ENCODE measurements at places on chromosomes 5 and 9.

DNA sequence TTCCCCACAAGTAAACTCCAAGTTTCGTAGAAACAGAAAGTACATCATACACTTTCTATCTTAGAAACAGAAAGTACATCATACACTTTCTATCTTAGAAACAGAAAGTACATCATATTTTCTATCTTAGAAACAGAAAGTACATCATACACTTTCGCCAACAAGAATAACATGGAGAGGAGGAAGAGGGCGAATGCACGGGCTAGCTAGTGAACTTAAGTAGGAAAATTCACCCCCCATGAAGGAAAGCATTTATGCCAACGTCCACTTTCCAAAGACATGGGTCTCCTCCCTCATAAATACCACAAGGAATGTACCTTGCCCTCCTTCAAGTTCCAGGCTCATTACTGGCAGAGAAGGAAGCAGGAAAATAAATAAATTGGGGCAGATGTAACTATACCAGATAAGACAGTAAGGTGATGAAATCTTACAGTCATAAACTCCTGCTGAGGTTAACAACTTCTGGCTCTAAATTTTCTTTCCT, 64.7 kb downstream of the FRMD3 start:
- DNase-seq: no peak

GRCh38 chr5:181223729-181224389, 778 bp downstream of the TRIM41 start:
- no peak for DNase-seq

DNA sequence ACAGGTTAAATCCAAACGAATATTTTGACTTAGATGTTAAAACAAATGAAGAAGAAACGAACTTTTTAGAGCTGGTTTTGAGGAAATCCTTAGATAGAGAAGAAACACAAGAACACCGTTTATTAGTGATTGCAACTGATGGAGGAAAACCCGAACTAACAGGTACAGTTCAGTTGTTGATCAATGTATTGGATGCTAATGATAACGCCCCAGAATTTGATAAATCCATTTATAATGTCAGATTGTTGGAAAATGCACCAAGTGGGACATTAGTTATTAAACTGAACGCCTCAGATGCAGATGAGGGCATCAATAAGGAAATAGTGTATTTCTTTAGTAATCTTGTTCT, 842 bp downstream of the PCDHA5 start:
- DNase-seq: no peak

DNA sequence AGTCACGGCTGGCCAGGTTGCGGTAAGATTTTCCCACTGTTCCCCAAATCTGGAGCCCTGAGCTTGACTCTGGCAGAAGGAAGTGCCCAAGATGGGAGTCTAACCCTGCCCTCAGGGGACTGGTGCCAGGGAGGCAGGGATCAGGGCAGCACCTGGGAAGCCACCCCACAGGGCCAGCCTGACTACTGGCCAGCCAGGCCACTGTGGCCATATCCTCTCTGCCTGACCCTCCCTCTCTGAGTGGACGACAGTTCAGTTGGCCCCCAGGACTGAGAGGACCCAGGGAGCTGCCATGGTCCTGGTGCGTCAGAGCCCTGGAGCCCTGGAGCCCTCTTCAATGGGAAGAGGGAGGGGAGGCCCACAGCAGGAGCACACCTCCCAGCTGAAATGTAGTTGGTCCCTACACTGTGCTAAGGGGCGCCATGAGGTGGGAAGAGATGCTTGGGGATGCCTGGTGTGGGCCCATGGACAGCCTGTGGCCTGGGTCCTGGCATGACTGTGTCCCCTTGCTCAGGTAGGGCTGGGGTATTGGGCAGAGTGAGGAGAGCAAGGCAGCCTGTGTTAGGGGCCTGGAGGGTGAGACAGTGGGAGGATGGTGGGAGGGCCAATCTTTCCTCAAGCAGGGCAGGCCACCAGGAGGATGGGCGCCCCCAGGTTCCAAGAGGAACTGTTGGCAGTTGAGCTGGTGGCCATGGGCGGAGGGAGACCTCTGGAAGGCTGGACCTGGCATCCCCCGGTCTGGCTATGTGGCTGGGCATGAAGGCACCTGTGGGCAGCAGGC, 81.1 kb downstream of the PHF2 start:
- DNase-seq: no peak

GRCh38 chr9:114484215-114484853, 20.9 kb downstream of the WHRN start:
- DNase-seq: no peak

GRCh38 chr9:12815888-12816287, 41.1 kb downstream of the LURAP1L start:
- no peak for DNase-seq

GRCh38 chr9:93045521-93045920, 13.0 kb upstream of the SUSD3 start:
- DNase-seq: no peak

GRCh38 chr5:128341056-128341455, 197.0 kb downstream of the FBN2 start:
- DNase-seq: no peak

DNA sequence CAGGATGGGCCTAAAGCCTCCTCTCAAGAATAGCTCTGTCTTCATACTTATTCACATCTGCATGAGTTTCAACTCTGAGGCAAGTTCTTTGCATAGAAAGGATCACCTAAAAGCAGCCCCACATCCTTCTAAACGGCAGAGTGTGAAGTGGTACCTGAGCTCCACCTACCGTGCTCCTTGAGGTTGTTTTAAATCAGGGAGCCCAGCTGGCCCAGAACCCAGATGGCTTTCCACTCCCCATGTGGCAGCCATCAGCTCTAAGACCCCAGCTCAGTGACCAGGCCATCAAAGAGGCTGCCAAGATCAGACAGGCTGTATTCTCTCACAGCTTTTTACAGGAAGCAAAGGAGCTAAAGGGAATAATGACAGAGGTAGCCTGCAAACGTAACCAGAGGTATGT, 299.3 kb downstream of the RASEF start:
- DNase-seq: no peak

DNA sequence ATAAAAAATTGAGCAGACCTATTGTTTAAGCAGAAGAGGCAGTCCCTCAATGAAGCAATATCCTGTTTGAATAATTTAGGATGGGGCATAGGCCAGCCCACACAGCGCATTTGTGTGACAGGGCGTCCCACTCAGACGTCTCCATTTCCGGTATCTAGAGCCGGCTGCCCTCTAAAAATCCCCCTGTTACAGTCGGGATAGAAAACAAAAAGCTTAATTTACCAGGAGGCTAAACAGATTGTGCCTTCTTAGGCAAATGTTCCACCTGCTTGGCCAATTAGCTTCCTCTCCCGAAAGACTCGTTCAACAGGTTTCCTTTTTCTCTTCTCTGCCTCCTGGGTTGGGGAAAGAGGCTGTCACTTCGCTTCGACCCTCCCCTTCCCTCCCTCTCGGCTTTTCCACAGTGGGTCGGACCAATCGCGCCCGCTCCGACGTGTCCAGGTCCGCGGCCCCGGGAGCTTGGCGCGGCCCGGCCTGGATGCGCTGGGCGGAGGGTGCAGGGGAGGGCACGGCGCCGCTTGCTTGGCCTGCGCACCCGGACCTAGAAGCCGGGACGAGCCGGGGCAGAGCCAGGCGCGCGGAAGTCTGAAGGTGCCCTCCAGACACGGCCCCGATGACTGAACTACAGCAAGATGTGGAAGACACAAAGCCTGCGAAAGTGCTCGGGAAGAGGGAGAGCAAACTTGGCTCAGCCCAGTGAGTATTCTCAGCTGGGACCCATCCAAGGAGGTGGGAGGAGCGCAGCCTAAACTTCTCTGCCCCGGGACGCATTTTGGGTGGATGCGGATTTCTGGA, at the start of gene GRAMD2B:
TSS of gene GRAMD2B (plus strand) at position 416 of the 795 bp plus-strand sequence. CDS start at position 614, 198 bp downstream.
- DNase-seq: no peak

GRCh38 chr5:130652176-130652575, 512.9 kb downstream of the HINT1 start:
- DNase-seq: no peak

DNA sequence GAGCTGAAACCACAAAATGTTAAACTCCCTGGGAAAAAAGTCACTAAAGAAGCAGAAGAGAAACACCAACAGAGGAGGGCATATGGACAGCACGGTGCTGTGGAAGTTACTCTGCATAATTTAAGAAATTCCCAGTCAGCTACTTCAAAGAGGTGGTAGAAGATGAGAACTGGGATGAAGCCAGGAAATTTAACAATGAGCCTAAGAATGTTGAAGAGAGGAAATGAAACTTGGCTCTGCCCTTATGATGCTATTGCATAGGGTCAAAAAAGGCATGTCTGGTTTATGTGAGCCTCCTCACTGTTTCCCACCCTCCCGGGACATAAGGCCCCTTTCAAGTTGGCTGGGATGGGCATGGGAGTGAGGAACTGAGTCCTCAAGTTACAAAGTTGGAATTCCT, 25.4 kb upstream of the SNX18 start:
- no peak for DNase-seq

- DNase-seq: no peak
These were observed 54.5 kb downstream of the DCP2 start for GRCh38 chr5:113031104-113031503.

- no peak for DNase-seq
These were observed 48.5 kb upstream of the MSX2 start for GRCh38 chr5:174675916-174676315.

GRCh38 chr9:68497629-68498028, 43.1 kb downstream of the TMEM252 start:
- DNase-seq: no peak

- no peak for DNase-seq
These were observed 38.2 kb downstream of the C5orf15 start for GRCh38 chr5:133930061-133930812.

DNA sequence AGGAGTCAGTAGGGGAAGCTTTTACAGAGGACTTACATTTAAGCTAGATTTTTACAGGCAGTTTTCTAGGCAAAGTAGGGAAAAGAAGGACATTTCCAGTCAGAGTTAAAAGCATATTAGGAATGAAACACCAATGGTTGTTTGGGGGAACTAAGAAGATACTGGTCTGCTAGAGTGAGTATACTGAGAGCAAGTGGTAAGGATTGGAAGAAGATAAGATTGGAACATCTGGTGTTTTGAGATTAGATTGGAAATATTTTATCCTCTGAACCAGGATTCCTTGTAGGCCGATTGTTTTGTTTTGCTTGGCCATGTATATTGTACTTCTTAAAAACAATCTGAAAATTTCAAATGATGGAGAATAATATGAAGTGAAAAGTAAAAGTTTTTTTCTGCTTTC, 7.7 kb downstream of the FBXO38 start:
- no peak for DNase-seq

DNA sequence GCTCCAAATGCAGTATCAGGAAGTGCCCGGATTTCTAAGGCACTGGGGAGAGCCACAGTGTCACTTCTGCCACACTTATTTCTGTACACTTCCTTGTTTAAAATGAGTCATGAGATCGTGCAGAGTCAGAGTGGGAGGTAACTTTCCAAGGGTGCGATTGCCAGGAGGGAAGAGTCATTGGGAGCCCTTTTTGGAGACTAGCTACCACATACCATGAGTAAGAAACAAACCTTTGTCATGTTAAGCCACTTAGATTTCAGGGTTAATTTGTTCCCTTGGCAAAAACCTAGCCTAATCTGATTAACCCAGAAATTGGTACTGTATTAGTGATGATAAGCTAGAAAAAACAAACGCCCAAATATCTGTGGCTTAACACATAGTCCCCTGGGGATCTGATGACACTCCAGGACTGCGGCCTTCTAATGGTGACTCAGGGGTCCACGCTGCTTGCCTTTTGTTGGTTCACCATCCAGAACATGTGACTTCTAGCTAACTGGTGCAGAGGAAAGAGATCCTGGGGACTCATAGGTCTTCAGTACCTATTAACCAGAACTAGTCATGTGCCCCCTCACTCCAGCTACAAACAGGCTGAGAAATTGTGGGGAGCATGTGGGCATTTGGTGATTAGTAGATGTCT, 48.6 kb upstream of the TLE1 start:
- DNase-seq: no peak

DNA sequence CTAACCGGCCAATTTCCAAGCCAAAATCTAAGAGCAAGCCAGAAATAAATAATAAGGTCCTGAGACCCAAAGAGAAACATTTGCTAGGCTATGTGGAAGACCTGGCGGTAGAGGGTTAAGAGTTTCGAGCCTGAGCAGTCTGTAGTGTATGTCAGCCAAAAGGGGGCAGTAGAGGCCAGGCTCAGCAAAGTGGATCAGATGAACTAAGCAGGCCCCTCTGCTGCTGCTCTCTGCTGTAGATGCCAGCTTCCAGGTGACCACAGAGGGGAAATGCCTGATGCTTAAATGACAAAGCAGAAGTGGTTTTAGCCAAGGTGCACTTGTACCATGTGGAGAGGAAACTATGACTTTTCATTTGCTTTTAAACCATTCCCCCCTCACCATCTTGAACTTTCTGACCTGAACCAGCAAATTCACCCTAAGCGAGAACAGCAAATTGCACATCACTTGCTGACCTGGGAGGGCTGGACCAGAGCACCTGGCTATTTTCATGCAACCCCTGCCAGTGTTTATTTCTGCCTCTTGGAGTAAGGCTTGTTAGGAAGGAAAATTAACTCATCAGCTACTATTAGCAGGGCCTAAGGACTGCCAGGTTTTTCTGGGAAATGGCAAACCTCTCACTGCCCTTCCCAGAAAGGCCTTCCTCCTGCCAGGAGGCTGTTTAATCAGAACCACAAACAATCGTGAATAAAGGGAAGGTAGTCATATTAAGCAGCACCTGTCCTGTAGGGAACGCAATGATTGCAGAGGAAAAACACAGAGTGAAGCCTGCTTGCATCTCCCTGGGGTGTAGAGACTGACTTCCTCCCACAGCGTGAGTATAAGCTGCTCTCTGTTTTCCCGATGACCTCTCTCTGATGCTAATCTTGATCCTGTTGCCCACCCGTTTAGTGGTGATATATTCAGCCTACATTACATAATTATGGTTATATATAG, 818.2 kb downstream of the TLR4 start:
- no peak for DNase-seq

DNA sequence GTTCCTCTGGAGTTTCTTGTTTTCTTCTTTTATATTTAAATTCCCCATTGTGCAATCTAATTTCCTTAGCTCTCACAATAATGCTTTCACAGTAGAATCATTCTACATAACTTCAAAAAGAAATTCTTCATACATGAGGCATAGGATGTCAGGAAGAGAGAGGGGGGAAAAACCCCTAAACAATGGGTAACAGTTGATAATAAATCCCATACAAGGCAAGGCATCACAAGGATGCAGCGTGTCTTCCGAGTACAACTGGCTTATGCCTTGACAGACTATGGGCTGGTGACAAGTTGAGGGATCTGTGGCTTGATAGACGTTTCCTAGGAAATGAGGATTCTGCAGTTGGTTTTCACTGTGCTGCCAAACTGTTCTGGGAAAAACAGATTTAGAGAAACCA, 247.4 kb downstream of the ARL15 start:
- DNase-seq: no peak

GRCh38 chr5:114988096-114988495, 181.6 kb downstream of the TRIM36 start:
- no peak for DNase-seq
